ENCODE measurements at places on chromosomes 7 and 10.

GRCh38 chr10:81724431-81724830, 150.6 kb upstream of the NRG3 start:
- DNase-seq: no peak

DNA sequence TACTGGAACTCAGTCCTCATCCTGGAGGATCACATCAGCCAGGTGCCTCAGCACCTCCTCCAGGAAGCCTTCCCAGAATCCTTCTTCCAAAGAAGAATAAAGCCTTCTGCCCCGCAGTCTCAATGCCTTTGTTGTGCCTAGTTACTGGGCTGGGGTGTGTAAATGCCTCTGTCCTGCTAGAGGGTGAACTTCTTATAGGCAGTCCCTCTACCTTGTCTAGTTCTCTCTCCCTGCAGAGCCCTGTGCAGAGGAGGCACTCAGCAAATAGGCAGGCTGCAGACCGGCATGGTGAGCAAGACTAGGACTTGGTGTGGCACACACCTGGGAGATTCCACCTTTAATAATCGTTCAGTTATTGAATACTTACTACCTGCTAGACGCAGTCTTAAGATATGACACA, 104.7 kb upstream of the PCBD1 start:
- no peak for DNase-seq

DNA sequence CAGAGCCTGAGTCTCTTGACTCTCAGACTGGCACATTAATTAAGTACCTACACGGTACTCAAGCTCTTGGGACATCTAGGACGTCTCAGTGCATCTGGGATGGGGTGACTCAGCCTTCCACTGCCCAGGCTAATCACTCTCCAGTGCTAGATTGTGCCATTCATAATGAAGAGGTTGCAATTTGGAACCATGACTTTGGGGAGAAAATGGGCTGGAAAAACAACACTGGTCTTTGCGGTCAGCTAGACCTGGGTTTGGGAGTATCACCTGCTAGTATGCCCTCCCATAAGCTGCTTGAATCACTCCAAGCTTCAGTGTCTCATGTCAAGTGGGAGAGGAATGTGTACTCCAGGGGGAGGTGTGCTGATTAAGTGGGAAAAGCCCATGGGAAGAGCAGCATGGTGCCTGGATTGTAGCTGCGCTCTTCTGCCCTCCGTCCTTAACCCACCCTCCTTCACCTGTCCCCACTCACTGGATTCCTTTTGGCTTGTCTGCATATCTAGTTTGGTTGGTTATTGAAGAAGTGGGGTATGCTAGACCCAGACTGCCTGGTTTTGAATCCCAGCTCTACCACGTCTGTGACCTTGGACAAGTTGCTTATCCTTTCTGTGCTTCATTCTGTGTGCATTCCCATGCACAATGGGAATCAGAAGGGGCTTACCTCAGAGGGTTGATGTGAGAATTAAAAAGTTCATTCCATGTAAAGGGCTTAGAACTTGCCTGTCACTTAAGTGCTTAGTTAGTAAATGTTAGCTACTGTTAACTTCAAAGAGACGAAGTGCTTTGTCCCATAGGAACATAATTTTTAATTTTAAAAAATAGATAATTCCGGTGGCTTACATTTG, 3.8 kb downstream of the NFE2L3 start:
- DNase-seq: no peak

DNA sequence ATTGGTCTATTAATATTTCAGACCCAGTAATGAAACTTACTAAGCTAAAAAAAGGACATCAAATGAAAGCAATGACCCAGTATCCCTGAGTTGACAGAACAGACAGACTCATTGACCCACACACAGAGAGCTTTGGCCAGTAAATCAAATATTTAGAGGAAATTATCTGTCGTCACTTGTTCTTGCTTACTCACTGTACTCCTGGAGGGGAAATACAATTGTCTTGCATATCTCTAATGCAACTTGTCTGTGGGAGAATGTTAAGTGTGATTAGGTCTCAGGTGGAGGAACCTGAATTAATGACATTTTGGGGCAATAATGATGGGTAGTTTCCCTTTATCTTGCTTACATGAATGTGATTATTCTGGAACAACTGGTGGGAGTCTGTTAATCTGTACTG, 80.4 kb downstream of the CUBN start:
- no peak for DNase-seq

GRCh38 chr10:127496035-127496434, 53.1 kb upstream of the NPS start:
- DNase-seq: no peak

- DNase-seq: no peak
Measured at GRCh38 chr10:14312014-14312413, 18.7 kb downstream of the FRMD4A start.

- no peak for DNase-seq
Measured at GRCh38 chr10:81875467-81876252, 666 bp downstream of the NRG3 start.

DNA sequence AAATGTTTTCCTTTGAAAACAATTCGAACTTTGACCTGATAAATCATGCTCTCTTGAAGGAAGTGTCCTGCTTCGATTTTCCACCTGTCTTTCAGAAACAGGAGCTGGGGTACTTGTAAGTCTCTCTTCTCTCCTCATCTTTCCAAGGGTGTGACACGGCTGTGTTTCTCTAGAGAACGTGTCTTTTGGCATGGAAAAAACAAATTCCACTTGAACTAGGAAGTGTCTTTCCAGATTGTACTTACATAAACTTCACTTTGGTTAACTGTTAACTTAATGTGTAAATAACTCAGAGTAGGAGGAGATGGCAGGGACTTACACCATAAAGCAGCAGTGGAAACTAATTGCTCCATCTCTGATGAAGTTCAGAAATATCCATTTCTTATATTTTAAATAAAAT, 4.2 kb upstream of the CALCR start:
- DNase-seq: no peak

GRCh38 chr7:81181066-81181465, 262.2 kb upstream of the SEMA3C start:
- DNase-seq: no peak

- no peak for DNase-seq
Measured at GRCh38 chr10:13921941-13922340, 335.2 kb downstream of the PRPF18 start.

GRCh38 chr10:84286695-84287094, 41.7 kb upstream of the CCSER2 start:
- no peak for DNase-seq

GRCh38 chr7:99788554-99788953, 4.6 kb upstream of the CYP3A4 start:
- DNase-seq: no peak

GRCh38 chr10:4427532-4427931, 398.5 kb upstream of the AKR1E2 start:
- no peak for DNase-seq

GRCh38 chr7:73918926-73919693, 58.2 kb downstream of the TMEM270 start:
- no peak for DNase-seq

GRCh38 chr10:89431977-89432376, 17.6 kb downstream of the IFIT5 start:
- no peak for DNase-seq

GRCh38 chr10:109743146-109743545, 180.2 kb downstream of the XPNPEP1 start:
- no peak for DNase-seq

- no peak for DNase-seq
Measured at GRCh38 chr10:3126741-3127346, 45.7 kb downstream of the PITRM1 start.

- DNase-seq: peak; percentile 39
Measured at GRCh38 chr7:107090457-107090856, 46.0 kb downstream of the PRKAR2B start.

- DNase-seq: no peak
Measured at GRCh38 chr10:46541735-46542566, 14.5 kb downstream of the GPRIN2 start.

DNA sequence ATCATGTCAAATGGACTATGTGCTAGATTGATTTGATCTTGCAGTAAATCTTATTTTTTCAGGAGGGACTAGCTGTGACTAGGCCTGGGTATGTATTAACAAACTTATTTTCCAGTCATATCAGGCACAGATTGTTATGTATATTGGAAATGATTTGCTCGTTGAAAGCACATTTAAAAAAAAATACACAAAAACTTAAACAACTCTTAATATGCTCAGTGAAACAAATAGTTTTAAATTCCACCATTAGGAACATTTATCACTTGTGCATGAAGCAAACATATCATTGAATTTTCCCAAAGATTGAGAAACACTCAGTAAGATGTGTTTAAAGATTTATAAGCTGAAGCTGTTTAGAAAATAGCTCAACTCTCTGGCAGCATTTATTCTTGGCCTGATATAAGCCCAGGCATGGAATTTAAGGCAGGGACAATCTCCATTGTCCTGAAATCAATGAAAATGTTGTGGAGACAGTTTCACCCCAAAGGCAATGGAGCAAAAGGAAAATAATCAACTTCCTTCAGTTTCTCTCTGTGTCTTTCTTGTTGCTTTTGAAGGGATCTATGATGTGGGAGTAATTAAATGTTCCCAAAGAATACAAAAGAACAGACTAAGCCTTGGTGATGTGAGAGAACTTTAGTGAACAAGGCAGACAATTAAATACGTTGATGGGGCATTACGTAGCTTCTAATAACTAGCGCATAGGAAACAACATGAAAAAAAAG, 250.3 kb downstream of the GPR37 start:
- no peak for DNase-seq

DNA sequence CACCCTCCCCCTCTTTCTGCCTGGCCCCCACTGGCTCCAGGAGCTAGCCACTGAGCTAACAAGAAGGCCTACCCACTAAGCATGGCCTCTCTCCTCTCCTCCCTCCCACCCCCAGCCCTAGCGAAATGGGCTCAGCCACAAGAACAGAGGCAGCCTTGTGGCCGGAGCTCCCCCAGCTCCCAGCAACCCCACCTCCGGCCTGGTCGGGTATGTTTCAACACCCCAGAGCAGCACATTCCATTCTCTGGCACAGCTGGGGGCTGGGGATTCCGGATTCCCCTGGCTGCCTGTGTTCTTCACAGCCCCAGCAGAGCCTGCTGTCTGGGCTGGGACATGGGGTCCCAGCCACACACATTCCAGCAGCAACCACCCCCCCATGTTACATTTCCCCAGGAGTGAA, 9.0 kb downstream of the SFRP5 start:
- DNase-seq: no peak

DNA sequence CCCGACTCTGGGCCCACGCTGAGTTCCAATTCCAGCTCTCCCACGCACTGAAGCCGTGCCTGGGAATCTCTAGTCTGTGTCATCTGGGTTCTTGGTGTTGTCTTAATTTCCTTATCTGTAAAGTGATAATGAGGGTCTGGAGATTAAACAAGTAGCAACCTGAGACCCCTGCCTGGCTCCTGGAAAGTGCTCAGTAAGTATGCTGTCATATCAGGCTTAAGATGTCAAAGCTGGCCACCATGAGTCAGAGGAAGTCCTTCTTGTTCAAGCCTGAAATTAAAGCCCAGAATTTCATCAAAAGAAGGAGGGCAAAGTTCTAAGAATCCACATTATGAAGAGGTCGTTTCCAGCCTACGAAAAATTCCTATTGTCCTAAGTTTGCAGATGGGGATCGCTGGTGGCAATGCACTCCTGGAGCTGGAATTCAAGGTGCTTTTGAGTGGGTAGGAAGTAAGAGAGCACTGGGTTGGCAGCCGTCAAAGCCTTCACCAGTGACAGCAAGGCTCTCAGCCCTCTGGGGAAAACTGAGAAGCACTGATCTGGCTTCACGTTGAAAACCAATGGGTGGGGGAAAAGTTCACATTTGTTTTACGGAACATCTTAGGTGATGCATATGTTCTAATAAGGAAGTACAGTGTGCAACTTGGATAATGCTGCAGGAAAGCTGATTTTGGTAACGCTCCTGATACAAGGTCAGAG, 50.3 kb upstream of the NCAPG2 start:
- DNase-seq: no peak

GRCh38 chr7:7972128-7972527, 3.5 kb downstream of the GLCCI1 start:
- DNase-seq: no peak
